ENCODE measurements at places on chromosomes 16 and 17.
A peak's percentile ranks its signal among the peaks of the same experiment; 100 is the strongest.

- DNase-seq, result peak; percentile 16
Measured at GRCh38 chr17:44022246-44022645, 7.5 kb upstream of the TMEM101 start.

DNA sequence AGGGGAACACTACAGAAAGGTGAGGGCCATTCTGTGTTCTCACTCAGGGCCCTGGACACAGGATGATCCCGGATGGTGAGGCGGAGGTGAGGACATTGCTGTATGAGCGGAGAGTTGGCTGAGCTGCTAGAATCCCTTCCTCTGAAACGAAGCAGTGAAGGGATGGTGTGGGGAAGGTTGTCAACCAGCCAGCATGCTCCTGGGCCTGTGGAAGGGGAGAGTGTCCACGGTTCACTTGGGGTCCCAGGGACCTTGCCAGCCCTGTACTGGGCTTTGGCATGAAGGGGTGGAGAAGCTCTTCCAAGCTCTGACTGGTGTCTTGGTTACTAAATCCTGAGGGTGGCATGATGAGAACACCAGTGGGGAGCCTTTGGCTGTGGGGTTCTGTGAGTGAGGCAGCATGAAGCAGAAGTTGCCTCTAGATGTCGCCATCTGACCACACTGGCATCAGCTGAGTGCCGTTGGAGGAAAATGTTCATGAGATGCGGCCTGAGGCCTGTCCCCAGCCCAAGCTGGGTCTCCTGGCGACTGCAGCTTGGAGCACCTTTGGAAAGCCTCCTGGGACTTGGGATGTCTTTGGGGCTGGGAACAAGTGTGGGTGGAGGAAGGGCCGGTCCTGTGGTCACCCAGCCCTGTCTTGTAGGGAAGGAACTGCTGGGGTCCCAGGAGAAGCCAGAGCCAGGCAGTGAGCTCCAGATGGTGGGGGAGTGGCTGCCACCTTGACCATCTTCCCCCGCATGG lies 14.8 kb downstream of the PDP2 start:
- DNase-seq, result peak; percentile 91

DNA sequence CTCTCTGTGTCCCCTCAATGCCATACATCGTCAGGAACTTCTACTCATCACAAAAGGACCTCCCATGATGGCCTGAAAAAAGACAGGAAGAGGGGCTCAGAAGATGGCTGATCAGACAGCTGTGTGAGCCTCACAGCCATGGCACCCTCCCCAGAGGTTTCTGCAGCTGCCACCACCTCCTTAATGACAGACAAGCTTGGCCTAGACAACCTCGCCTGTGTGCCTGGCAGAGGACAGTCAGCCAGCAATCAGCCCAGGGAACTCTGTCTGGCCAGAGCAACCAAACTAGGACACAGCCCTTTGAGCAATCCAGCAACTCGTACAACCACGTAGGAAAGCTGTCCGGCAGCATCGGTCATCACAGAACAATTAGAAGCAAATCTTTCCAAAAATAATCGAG lies 54.2 kb upstream of the MED9 start:
- DNase-seq, result no peak

DNA sequence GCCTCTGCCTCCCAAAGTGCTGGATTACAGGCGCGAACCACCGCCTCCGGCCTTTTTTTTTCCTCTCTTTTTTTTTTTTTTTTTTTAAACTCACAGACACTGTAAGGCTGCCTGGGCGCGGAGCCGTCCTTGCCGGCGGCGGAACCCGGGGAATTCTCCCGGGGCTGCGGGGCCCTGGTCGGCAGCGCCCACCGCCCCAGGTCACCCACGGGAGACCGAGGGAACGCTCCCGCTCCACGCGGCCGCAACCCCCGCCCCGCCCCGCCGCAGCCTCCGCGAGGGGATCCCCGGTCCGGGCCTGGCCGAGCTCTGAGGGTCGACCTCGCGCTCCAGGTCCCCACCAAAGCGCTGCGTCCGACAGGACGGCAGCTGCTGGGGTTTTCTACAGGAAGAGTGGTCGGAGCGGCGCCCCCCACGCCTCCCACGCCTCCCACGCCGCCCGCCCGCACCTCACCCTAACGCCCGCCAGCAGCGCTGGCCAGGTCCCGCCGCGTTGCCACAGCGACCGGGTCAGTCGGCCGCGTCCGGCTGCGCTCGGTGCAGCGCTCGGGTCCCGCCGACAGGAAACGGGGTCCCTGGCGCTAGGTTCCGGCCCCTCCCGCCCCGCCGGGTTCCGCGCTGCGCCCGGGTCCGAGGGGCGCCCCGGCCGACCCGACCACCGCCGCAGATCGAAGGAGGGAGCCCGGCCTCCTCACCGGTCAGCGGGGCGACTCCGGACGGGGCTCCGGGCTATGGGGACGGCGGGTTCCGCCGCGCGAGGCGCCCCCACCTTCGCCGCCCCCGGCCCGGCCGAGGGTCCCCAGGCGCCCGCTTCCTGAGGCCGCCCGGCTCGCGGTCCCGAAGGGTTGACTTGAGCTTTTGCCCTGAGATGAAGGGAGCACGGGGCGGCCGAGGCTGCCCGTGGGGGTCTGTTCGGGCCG lies at the start of gene CCDC57:
TSS of gene CCDC57 (minus strand) at position 512 of the 920 bp plus-strand sequence. CDS start 10,898 bp downstream, outside the sequence.
- DNase-seq, result peak; percentile 91

GRCh38 chr16:47713225-47713595 lies 252.1 kb downstream of the PHKB start:
- no peak for DNase-seq

GRCh38 chr17:80212962-80213642 lies 7.0 kb downstream of the SGSH start:
- DNase-seq, result no peak

- DNase-seq, result no peak
Measured at GRCh38 chr17:75941442-75941819, 589 bp upstream of the FBF1 start.

GRCh38 chr17:74123866-74124444 lies 79.5 kb upstream of the RPL38 start:
- DNase-seq, result no peak

DNA sequence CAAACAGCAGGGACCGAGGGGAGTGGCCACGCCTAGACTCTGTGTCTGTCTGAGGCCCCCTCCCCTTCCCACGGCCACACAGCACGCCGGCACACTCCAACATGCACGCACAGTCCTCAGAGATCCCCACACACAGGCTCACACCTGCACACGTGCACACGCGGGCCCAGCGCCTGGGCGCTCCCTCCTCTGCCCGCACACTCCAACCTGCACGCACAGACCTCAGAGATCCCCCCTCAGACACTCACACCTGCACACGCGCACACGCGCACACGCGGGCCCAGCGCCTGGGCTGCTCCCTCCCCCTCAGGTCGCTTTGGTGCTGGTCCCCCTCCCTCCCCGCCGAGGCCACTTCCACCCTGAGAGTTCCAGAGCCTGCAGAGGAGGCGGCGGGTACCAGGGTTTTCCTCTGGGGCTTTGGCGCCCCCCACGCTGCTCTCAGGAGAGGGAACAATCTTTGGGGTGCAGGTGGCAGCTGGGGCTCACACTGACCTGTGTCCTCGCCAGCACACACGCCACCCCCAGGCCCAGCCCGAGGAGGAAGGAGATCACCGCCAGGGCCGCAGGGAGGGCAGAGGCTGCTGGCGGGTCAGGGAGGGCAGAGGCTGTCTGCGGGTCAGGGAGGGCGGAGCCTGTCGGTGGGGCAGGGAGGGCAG lies 1.6 kb downstream of the CD7 start:
- DNase-seq, result no peak

DNA sequence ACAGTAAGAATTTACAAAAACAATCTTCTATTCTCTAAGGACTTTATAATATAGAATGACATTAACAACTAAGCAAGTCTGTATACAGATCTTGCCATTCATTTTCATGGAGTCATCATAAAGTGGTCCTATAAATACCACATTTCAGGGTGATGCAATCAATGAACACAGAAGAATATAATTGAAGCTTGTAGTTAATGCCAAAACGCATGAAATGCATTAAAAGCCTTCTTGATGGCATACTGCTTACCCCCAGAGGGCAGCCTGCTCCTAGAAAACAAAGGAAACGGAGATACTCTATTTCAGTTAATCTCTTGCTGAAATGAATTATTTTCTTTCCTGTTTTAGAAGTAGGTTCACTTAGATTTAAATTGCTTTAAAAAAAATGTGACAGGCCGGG lies 45.2 kb upstream of the STAC2 start:
- peak; percentile 38 for DNase-seq

DNA sequence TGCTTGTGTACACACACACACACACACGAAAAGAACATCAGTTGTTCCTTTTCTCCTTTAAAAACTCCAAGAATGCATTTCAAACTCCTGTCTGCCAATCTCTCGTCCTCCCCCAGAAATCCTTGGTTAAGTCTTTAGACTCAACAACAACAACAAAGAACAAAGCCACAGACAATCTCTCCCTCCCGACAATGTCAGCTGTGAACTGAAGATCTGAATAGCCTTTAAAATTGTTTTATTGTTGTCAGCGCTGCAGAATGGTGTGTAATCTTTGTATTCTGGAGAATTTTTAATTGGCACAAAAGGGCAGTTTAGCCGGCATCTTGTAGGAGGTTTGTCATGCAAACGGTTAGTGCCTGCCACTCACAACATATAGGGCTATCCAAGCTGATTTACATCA lies 219.5 kb downstream of the MSI2 start:
- DNase-seq, result no peak

DNA sequence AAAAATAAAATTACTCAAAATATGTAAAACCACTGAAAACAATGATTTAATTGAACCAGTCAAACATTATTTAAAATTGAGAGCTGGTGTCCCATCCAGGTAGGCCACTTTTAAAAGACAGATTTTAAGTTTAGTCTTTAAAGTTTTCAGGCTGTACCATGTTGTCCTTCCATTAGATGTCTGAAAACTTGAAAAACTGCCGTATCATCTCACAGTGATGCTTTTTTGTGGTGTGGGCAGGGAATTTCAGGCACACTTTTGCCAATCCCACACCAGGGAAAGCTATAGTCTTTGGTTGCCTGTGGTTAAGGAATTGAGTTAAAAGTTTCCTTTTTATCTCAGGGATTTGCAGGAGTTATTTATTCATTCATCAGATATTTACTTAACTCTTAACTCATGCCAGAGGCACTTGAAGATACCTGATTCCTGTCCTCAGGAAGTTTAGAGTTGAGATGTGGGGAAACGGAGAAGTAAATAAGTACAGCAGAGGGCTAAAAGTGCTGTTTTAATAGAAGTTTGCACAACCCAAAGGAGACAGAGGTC lies 3.2 kb downstream of the SNTB2 start:
- DNase-seq, result no peak

GRCh38 chr16:26118575-26118974 lies 426.8 kb downstream of the HS3ST4 start:
- DNase-seq, result no peak

GRCh38 chr16:57409870-57410587 lies 5.5 kb downstream of the CCL17 start:
- no peak for DNase-seq

DNA sequence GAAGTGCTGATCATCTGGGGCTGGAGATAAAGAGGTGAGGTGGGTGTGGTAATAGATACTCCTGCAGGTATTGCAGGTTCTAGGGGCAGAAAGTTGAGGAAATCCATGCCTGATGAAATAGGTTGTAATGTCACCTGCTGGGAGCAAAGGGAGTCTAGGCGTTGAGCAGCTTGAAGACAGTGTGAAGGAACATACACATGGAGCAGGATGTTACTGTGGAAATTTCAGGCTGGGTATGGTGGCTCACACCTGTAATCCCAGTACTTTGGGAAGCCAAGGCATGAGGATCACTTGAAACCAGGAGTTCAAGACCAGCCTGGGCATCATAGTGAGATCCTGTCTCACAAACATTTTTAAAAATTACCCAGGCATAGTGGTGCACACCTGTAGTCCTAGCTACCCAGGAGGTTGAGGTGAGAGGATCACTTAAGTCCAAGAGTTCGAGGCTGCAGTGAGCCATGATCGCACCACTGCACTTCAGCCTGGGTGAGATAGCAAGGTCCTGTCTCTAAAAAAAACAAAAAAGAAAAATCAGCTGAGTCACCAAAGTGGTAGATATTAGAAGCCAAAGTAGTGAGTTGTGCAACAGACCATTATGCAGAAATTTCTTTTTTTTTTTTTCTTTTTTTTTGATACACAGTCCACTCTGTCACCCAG lies 9.1 kb upstream of the CRYBA1 start:
- DNase-seq, result peak; percentile 24

- DNase-seq, result no peak
Measured at GRCh38 chr17:72405662-72406230, 284.9 kb downstream of the SOX9 start.

DNA sequence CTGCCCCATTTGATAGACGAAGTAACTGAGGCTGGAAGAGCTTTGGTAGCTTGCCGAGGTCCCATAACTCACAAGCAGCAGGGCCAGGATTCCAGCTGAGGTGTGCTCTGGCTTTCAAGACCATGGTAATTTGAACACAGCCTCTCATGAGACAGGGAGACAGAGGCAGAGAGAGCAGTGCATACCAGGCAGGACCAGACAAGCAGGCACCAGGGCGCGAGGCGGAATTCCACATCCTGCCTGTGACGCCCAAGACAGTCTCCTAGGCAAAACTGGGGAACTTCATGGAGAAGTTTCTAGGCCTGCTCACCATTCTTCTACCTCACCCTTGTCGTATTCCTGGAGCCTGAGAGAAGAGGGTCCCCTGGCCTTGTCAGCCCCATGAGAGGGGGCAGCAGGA lies 19.2 kb downstream of the SDK2 start:
- DNase-seq, result no peak

DNA sequence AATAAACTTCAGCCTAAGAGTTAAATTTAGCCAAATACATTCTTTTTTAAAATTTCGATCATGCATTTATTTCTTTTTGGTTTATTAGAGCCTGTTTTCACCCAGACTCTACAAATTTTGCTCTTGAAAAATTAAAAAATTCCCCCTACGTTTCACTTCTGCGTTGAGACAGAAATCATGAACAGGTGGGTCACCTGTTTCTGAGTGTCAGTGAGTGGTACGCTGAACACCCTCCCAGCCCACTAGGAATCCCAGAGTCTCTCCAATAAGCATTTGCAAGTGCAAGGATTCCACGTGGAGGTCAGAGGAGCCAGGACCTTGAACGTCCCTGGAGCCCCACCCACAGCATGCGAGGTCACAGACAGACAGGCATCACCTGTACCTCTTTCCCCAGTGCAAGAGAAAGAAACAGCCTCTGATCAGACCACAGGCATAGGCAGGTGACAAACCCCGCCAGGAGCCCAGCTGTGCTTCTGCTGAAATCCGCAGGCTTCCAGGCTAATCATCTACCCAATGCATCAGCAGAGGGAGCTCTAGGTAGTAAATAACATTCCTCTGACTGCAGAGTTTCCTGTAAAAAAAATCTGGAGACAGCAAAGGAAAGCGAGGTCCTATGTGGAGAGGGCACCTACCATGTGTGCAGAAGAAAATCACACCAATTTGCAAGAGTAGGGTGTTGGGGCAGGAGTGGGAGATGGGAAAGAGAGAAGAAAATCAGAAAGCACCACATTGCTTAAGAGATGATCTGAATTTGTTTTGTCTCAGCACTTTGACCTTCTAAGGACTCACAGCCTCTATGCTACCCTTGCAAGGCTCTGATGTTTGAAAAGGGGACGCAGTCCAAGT lies 5.9 kb upstream of the XYLT1 start:
- DNase-seq, result no peak

DNA sequence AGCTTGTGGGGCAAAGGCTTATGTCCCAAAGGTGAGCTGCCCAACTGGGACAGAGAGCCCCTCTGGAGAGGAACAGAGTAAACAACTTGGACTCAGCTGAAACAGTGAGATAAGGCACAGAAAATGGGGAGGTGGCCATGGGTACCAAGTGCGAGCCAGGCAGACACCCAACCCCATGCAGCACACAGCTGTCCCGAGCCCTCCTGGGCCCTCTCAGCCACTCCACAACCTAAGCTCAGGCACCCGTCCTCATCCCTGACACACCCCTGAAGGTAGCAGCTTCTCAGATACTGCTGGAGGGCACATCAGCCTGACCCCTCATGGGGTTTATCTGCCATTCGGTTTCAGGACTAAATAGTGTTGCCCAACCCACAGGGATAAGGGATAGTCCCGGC lies 4.8 kb upstream of the GFOD2 start:
- peak; percentile 34 for DNase-seq

GRCh38 chr16:74729783-74730683 lies 29.4 kb upstream of the MLKL start:
- DNase-seq, result no peak

Data from erythroblast (primary cell).